ENCODE measurements at places on chromosomes 12 and 14.

DNA sequence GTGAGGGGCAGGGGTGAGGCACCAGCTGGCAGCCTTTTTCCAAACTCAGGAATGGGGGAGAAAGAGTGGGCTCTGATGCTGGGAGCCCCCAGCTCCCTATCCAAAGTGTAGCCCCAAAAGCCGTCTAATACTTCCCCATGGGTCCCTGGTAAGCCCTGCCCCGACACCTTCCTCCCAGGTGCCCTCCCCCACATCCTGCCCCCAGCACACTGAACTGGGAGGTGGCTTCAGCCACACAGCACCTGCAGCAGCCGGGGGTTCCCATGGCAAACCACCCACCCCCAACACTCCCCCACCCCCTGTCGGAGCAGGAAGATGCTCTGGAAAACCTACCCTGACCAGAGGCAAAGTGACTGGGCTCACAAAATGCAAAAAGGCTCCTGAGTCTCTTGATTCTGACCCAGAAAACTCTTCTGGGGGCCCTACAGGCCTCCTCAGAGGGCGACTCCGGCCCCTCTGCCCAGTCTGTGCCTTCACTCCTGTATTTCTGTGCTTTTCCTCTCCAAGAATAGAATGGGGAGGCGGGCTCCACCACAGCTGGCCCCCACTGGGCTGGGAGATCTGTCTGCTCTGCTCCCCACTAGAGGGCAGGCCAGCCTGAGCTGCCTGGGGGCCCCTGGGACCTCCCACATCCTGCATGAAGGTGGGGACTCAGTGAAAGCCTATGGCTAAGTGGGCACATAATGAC, 81.6 kb downstream of the ITPK1 start:
- DNase-seq = peak; percentile 71

GRCh38 chr14:71071042-71071441, 163.8 kb downstream of the PCNX1 start:
- no peak for DNase-seq

DNA sequence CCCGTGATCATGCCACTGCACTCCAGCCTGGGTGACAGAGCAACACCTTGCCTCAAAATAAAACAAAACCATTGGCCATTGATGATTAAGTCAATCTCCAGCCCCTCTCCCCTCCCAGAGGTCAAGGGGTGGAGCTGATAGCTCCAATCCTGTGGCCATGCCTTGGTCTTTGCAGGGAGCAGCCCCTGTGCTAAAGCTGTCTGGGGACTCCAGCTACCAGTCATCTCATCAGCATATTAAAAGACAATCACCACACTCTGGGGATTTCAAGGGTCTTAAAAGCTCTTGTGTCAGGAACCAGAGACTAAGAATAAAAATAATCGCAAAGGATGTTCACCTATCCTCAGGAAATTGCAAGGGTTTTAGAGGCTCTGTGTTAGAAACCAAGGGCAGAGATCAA, 30.6 kb downstream of the HCAR2 start:
- DNase-seq = no peak

DNA sequence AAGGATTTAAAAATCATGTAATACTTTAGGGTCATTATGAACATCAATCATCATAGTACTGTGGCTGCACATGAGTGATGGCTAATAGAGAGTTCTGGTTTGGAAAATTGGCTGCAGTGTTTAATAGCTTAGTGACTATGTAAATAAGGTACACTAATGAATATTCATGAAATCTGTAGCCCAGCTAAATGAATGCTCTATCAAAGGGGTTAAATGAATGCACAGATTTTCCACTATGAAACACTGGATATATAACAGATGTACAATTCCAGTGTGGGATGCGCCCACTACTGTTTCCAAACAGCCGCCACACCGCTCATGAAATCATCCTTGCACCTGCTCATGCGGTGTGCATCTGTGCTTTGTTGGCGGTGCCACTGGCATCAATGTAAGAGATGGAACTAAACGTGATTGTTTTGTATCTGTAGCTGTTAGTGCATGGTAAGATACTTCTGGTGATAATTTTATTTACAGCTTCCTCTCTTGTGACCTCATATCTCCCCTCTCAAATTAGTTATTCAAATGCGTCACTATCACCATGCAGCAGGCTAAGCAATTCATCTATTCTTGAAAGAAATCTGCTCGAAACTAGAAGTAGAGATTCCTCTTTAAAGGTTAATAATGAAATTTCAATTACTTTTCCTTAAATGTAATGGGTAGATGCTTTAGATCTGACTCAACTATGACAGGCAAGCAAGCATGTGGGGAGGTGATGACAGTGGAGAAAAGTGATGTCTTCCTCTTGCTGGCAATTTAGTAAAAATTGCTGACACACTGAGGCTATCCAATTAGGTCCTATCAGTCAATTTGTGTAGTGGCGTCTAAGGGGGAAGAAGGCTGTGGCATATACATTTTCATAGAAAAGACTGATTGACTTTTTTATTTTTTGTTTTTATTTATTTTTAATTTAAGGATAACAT, 433.6 kb downstream of the AEBP2 start:
- no peak for DNase-seq

DNA sequence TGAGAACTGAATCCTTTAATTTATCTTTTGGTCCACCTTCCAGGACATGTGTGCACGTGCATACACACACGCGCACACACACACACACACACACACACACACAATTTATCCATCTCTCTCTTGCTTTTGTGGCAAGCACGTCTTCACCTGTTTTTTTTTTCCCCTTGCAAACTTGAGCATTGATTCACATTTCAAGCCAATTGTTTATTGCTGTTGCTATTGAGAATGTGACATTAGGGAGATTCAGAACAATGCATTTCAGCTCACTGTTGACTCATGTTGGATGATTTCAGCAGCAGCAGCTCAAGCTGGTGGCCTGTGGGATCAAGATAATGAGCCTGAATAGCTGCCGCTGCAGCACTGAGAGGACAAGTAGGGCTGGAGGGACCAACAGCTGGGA, 128.9 kb downstream of the SNAPC1 start:
- no peak for DNase-seq

- peak; percentile 55 for DNase-seq
Observed at GRCh38 chr12:12723681-12724420, 6.7 kb downstream of the CDKN1B start.

- DNase-seq = no peak
Observed at GRCh38 chr12:51247523-51248206, 9.0 kb downstream of the DAZAP2 start.

DNA sequence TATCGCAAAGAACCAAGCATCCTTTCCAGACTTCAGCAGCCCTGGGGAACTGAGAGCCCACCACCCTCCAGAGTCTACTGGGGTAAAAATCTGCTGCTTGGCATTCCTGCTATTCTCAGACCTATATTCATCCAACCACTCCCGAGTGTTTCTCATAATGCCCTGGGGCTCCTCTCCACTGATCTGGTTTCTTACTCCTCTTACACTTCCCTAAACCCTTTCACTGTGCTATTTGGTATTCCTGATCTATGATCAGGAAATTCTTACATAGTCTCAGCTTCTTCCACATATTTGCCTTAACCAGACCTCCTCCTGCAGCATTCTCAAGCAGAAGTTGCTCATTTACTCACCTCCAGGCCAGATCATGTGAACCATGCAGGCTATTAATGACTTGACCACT, 82.4 kb downstream of the SYT10 start:
- no peak for DNase-seq

- DNase-seq = no peak
Observed at GRCh38 chr14:103257211-103257962, 76.7 kb upstream of the EIF5 start.

GRCh38 chr14:43898687-43899086, 608.4 kb downstream of the FSCB start:
- no peak for DNase-seq

- DNase-seq = no peak
Observed at GRCh38 chr12:107515446-107515958, 170.1 kb upstream of the PWP1 start.

DNA sequence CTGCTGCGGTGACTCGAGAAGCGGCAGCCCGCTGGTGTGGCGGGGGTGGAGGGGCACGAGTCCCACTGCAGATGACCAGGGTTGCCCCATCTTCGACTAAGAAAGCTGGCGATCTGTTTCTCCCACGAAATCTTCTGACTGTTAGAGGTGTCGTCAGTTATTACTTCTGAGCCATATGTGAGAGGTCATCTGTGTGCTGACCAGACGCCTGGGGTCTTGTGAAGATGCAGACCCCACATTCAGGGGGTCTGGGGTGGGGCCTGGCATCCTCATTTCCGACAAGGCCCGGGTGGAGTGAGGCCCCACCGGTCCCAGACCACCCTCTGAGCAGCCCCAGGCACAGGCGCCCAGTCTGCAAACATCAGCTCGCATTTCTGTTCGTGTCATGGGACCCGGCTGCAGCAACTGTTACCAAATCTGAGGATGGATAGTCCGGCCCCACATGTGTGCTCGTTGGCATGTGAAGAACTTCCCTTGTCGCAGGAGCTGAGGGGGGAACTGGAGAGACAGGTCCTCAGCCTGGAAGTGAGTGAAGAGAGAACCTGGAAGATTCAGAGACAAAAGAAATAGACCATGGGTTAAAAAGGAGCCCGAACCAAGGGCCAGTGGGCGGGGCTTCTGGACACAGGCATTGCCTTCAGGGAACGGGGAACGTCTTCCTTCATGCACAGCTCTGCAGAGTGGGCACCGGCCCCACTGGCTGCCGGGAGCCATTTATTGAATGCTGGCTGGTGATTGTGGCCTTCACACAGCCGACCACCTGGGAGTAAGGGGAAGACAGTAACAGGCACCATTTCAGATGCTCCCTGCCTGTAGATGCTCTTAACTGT, 135.2 kb downstream of the ADGRD1 start:
- no peak for DNase-seq

- DNase-seq = no peak
Observed at GRCh38 chr12:55720071-55720564, at the start of gene RDH5. Gene RDH5, plus strand, starts transcription at chr12:55720393. Its CDS starts 792 bp downstream, at chr12:55721185.

DNA sequence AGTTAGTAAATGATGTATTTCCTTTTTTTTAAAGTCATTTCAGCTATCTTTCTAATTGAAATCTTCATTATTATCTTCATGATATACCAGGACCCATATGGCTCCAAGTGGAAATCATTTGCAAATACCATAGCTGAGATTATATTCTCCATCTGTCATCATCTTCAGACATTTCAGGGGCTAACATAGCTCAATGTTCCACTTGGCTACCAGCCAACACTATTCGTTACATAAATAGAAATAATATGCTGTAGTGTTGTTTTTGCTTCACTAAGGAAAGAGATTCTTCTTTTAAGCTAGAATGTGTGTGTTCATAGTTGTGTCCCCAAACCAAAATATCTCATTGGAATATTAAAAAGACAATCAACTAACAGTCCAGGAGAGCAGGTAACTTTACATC, 225.1 kb downstream of the DIO2 start:
- DNase-seq = no peak

- DNase-seq = peak; percentile 62
Observed at GRCh38 chr14:70641548-70642302, at the start of gene TTC9. Gene TTC9, plus strand, starts transcription at chr14:70641916. Its CDS starts 214 bp downstream, at chr14:70642130.

DNA sequence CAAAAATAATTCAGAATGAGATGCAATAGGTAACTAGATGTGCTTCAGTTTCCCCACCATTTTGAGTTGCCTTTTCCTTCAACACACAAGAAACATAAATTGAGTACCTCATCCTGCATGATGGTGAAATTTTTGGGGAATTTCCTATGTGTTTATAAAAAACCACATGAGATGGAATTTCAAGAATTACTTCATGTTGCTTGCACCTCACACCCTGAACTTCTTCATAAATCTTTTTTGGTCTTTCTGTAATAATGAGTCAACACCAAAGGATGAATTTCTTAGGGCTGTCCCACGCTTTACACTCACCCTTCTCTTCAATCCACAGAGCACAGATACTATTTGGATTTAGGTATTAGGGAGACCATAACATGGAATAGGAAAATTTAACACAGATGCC, 22.6 kb upstream of the LUM start:
- no peak for DNase-seq

GRCh38 chr14:22981090-22981875, 1.1 kb downstream of the AJUBA start:
- peak; percentile 49 for DNase-seq
